Right atrium auricular region (tissue), 2 donors: ENCODE measurements at places on chromosomes 2 and 18. TPM values are rescaled to one million over a fixed set of nuclear protein-coding genes. Genes with fewer than 3 reads are reported as not detected.

Gene TFCP2L1
- 0.28 TPM for total RNA-seq

Gene PCARE
- 0.79 TPM for total RNA-seq

Gene RGPD3
- total RNA-seq, result 0.48 TPM

Gene ERBB4
- total RNA-seq, result 22.4 TPM

Gene NCL
- total RNA-seq, result 85.8 TPM

Gene DLGAP1
- 1.1 TPM for total RNA-seq

Gene CBLN2
- 2.7 TPM for total RNA-seq

Gene GALNT13
- 2.2 TPM for total RNA-seq

Gene MAPK4
- total RNA-seq, result 101 TPM

Gene CABYR
- 0.41 TPM for total RNA-seq

Gene UPP2
- total RNA-seq, result not detected

Gene RDH14
- total RNA-seq, result 45.0 TPM

Gene BOK
- total RNA-seq, result 25.7 TPM

Gene CNGA3
- total RNA-seq, result not detected

Gene TSGA10
- total RNA-seq, result 7.0 TPM

Gene CLIP4
- 66.5 TPM for total RNA-seq

Gene SEMA4F
- 3.0 TPM for total RNA-seq

Gene ABHD3
- 8.4 TPM for total RNA-seq

Gene HPCAL1
- 28.7 TPM for total RNA-seq

Gene FOXD4L1
- not detected for total RNA-seq
